ENCODE measurements at places on chromosomes 5 and 9.

DNA sequence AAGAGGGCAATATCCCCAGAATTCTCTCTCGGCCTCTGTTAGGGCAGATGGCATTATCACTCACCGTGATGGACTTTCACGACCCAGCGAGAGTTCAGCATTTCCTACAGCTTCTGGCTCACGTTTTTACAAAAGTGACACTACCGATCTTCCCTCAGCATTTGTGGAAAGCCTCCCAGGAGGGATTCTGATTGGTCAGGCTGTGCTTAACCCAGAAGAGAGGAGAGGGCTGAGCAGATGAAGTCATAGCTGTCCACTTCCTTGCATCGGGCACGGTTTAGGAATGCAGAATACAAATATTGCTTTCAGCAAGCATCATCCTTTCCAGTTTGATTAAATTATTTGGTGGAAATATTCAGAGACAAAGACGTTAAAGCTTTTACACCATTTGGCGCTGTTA, 277.4 kb upstream of the MSX2 start:
- DNase-seq: no peak

DNA sequence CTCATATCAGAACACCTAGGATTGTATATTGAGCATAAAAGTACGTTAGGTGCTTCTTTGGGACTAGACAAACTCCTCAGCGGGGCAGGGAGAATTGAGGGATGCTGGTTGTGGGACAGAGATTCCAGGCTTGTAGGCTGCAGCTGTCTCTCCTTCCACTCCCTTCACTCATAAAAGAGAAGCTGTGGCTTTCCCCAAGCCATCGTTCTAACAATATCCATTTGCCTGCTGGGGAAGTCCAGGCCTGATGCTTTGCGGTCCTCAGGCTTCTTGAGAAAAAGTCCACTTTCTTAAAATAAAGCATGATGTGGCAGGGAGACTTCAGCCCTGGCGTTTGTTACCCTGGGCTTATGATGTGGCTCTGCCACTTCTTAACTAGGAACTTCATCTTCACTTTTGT, 129.3 kb upstream of the OSMR start:
- no peak for DNase-seq

- DNase-seq: peak; percentile 68
Measured at GRCh38 chr9:100324594-100325200, 28.0 kb downstream of the TEX10 start.

DNA sequence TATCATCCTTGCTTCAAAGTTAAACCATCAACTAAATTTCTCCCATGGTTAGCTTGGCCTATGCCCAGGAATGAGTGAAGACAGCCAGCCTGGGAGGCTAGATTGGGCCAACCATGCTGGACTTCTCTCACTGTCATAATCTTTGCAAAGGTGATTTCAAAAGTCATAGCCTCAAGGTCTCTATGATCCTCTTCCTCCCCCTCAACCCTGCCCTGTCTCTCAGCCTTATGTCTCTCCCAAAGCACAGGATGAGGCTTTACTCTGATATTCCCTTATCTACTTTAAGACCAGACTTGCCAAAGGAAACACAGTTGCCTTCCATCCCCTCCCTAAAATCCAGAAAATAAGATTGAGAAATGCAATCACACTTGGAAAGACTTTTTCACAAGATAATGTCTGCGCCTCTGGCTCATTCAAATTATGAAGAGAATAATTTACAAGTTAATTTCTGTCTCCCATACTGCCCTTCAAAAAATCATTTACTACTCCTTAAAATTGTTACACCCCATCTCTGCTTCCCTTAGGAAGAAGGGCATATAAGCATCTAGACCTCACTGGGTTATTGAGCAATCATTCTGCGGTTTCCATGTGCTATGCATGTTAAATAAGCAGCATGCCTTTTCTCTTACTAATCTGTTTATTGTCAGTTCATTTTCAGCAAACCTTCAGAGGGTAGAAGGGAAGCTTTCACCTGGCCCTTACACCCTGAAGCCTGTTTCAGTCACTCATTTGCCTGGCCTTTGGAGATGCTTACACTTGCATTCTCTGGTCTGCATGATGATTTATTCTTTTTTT, 113.8 kb upstream of the ANKRD55 start:
- DNase-seq: peak; percentile 45

GRCh38 chr5:89396278-89396954, 513.4 kb upstream of the MEF2C start:
- peak; percentile 98 for DNase-seq

GRCh38 chr5:122721127-122721526, 53.8 kb upstream of the SNX2 start:
- DNase-seq: no peak

DNA sequence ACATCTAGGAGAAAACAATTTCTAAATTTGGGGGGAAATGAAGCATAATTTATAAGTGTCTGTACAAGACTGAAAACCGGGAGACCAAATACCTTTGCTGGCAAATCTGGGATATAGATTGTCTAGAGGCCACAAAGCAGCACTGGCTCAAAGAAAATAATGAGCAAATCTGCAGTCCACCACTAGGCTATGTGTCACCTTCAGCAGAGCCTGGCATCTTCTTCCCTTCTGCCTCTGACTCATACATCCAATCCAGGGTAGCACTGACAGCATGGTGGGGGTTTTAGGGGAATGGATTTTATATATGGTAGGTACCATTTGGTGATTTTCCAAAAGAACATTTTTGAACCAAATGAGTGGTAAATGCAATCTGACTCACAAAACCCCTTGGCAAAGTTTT, 12.8 kb downstream of the FAM81B start:
- DNase-seq: no peak

DNA sequence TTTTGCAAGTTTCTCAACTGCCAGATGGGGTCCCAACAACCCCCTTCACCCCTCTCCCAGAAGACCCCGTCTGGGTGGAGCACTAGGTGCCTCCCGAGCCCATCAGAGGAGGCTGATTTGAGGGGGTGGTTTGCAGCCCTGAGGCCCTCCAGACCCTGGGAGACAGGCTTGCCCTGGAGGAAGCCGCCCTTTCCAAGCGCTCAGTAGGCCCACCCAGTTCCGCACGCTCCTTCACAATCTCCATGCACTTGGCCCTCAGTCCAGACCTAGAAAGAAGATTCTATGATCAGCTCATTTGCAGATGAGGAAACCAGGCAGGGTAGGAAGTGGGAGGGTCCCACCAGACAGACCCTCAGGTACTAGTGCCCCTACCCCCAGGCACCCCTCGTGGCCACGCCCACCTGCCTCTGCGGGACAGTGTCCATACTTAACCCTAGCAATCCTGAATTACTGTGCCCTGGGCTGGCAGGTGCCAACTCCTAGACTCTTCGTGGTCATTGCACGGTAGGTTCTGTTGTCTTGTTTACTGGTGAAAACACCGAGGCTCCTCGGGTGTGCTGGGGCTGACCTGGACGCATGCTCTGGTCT, 22.3 kb downstream of the OR2V1 start:
- DNase-seq: no peak

- DNase-seq: peak; percentile 77
Measured at GRCh38 chr9:81686614-81687520, 2.5 kb downstream of the TLE1 start.

DNA sequence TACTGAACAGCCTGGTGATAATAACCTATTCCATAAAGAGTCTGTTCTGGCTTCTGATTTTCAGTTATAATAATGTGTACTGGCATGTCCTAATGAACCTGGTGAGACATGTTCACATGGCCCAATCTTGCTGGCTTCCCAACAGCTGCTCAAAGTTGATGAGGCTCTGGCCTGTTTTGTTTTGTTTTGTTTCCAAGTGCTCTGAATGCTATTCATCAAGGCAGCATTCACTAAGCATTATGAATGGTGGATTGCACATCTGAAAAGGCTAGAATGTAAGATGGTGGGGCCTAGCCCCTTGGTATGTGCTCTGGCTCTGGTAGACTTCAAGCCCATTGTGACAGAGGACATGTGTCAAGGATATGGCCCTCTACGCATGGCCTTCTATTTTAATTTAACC, 388.5 kb downstream of the PSAT1 start:
- no peak for DNase-seq

Measured in Kasumi-1 (cell line).